ENCODE measurements at places on chromosomes 1 and 21.

DNA sequence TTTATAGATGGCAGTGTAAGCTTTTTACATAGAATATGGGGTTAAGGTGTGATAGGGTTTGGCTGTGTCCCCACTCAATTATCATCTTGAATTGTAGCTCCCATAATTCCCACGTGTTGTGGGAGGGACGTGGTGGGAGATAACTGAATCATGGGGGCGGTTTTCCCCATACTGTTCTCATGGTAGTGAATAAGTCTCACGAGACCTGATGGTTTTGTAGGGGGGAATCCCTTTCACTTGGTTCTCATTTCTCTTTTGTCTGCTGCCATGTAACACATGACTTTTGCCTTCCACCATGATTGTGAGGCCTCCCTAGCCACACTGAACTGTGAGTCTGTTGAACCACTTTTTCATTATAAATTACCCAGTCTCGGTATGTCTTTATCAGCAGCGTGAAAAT lies 290.3 kb upstream of the B3GALT2 start:
- no peak for DNase-seq

GRCh38 chr1:53521924-53522552 lies 62.8 kb downstream of the DMRTB1 start:
- DNase-seq: no peak

DNA sequence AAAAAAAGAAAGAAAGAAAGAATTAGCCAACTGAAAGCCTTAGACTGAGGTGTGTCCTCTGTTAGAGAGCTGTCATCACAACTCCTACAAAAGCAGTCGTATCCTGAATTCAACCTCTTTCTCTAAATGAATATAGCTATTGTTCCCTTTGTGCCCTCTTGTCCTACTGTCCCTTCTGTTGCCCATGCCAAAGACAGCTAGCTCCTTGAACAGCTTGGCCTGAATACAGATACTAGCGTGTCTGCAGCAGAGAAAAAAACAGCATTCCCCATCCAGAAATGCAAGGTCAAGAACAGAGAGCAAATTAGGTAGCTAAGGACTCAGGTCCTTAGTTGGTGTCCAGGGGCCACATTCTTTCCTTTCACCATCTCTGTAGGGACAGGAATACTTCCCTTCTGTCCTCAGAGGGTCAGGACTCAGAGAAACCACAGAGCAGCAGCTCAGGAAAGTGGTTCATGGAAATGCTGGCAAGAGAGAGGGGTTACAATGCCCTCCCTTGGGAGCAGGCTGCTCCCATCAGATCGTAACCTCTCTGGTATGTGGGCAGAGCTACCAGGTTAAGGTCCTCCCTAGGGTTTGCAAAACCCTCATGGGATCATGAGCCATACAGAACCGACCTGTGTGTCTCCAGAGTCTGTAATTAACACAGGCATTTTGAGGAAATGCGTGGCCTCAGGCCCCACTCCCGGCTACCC lies 1.8 kb upstream of the ZBTB48 start:
- DNase-seq: no peak

- DNase-seq: no peak
Observed at GRCh38 chr21:36092681-36093080, 22.9 kb downstream of the CBR1 start.

DNA sequence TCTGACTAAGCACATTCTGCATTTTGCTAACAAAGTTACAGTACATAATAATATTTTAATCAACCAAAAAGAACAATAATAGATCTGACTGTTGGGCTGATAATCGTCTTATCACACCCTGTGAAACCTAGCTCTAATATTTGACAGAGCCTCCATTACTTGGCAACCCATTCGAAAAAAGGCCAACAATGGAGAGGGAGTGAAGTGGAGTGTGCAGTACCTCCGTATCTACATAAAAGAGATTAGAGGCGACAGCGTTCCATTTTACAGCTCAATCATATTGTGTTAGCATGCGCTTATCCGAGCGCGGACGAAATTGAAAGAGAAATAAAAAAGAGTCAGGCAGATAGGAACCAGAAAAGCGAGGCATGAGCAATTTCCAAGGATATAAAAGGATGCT lies 137.3 kb upstream of the USH2A start:
- DNase-seq: no peak

DNA sequence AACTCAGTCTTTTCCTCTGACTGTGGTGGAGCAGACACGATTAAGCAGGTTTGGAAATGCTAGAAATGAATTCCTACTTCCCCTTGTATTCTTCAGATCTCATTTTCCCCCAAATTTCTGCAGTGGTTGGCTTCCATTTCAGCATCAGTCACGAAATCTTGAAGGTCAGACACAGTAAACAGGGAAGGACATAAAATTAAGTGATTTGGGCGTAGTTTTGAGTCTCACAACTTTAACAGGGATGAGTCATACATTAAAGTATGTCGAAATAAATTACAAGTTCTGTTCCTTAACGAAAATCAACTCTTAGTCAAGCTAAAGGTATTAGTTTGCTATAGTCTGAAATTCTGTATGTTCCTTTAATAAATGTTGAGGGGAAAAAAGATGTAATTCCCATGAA lies 61.1 kb downstream of the HNRNPR start:
- DNase-seq: no peak

- DNase-seq: no peak
Observed at GRCh38 chr1:173302366-173302765, 95.2 kb upstream of the TNFSF4 start.

DNA sequence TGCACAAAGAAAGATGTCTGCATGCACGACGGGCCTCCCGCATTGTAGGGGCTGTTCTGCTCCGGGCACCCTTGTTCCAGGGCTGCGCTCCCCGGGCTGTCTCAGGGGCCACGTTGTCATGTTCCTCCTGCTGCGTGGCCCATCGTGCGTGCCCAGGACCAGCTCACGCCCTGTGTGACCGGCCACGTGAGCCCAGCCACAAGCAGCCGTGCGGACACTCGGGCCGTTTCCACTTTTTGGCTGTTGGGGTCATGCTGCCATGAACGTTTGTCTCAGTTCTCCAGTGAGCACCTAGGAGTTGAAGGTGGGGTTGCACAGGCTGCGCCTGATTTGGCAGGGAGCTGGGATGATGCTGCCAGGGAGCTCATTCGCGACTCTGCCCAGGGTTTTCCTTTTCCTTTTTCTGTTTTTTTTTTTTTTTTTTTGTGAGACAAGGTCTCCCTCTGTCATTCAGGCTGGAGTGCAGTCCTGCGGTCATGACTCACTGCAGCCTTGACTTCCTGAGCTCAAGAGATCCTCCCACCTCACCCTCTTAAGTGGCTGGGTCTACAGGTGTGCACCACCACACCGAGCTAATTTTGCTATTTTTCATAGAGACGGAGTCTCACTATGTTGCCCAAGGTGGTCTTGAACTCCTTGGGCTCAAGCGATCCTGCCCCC lies 17.4 kb downstream of the PDXK start:
- DNase-seq: no peak

DNA sequence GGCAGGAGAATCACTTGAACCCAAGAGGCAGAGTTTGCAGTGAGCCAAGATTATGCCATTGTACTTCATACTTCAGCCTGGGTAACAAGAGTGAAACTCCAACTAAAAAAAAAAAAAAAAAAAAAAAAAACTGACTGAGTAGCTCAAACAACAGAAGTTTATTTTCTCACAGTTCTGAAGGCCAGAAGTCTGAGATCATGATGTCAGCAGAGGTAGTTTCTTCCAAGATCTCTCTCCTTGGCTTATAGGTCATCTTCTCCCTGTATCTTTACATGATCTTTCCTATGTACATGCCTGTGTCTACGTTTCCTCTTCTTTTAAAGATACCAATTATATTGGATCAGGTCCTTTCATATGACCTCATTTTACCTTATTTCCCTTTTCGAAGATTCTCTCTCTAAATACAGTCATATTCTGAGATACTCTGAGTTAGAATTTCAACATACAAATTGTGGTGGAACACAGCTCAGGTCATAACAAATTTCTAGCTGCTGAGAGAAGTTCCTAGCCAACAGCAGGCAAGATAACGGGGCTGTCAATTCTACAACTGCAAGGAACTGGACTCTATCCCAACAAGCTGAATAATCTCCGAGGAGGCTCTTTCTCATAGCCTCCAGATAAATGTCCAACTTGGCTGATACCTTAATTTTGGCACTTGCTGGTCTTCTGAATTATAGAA lies 187.7 kb upstream of the ADAMTS5 start:
- no peak for DNase-seq

DNA sequence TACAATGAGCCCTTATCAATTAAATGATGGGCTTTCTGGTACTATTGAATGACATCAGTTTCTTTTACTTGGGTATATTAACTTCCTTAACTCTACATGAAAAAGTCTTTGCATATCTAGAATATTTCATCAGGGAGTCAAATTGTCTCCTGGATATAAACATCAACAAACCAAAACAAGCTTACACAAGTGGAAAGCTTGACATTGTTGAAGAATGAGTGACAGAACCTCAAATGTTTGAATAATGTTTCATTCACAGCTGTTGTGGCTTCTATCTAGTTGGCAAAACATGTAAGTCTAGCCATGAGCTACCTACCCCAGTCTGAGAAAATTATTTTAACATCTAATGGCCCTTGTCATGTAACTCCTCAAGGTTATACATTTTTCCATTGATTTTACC lies 604.8 kb upstream of the ADAMTS5 start:
- no peak for DNase-seq

DNA sequence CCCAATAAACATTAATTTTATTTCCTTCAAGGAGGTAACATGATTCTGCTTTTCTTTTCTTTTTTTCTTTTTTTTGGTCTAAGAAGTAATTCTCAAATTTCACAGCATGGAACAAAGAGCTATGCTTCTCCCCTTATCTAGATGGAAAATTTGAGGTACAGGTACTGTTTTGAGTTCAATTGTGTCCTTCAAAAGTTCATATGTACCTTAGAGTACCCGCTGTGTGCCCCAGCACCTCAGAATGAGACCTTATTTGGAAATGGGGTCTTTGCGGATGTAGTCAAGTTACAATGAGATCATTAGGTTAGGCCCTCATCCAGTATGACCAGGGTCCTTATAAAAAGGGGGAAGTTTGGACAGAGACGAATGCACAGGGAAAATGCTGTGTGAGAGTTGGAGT lies 22.0 kb downstream of the ELAPOR1 start:
- DNase-seq: no peak

- DNase-seq: no peak
Observed at GRCh38 chr1:104629589-104629988, 879.9 kb downstream of the AMY1C start.

- DNase-seq: no peak
Observed at GRCh38 chr1:14925336-14926136, 228.0 kb upstream of the TMEM51 start.

DNA sequence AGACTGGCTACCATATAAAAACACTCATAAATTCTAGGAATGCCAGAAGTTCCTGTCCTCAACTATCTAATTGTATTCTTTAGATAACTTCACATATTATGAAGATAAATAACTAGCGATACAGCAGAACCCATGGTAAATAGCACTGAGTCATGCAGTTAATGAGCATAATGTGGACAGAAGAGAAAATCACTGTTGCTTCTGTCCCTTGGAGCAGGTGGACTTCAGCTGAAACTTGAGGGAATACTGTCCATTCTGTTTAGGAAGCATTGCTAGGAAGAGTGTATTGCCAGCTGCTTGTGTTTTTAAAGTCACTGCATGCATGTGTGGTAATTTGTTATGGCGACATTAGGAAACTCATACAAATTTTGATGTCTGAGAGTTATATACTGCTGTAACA lies 854.4 kb downstream of the LTN1 start:
- no peak for DNase-seq

DNA sequence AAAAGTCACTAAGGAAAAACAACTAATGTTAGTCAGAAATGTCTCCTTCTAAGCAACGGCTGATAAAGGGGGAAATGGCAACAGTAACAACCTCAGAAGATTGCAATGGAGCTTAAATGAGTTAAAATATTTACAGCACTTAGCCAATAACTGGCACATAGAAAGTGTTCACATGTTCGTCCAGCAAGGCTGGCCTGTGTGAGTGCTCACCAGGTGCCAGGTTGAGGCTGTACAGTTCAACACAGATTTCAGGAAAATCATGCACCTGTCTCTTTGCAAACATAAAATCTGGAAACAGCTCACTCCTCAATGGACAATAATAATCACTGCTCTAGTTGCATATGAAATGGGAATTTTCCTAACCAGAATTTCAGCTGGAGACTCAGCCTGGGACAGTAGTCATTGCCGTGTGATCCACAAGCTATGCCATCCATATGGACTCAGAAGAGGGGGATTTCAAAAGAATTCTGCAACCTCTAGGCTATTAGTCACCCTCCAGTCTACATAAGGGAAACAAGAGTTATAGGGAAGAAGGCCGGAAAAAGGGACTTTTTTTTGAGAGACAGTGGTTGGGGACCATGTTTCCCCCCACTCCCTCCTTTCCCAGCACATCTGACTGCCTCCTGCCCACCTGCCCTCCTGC lies 68.6 kb downstream of the SYDE2 start:
- no peak for DNase-seq

DNA sequence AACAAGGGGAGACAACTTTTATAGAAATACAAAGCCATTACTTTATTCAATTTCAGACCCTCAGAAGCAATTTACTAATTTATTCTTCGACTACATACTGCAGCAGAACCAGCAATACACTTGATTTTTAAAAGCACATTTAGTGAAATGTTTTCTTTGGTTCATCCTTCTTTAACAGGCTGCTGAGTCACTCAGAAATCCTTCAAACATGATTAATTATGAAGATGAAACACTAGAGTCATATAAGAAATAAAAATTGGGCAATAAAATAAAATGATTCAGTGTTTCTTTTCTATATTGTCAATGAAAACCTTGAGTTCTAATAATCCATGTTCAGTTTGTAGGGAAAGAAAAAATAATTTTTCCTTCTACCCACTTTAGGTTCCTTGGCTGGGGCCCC lies 47.0 kb downstream of the CHML start:
- no peak for DNase-seq

DNA sequence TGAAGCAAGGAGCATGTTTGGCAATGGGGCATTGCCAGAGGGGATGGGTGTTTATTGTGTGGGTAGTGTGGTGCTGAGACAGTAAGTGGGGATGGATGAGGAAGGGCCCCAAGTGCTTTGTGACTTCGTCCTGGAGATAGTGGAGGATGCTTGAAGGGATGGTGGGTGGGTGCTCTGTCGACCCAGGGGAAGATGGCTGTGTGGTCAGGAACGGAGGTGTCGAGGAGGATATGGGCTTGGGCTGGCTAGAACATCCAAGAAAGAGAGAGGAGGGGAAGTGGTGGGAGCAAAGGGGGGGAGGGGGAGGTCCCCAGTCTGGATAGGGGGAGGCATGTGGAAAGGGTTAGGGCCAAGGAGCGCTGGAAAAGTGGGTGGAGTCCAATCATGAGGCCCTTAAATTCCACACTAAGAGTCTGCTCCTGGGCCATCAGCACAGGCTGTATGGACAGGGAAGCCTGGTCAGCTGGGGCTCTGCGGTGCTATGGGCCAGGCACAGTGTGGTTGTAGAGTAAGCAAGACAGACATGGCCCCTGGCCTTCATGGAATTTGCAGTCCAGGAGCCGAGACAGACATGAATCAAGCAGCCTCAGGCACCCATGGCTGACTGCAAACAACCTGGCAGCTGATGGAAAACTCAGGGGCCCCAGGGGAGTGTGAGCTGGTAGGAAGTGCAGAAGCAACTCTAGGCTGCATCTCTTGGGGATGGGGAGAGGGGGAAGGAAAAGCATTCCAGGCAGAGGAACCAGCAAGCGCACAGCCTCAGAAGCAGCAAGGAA lies 36.3 kb downstream of the EDN2 start:
- no peak for DNase-seq

Measured in NCI-H524 treated with DMSO at 0.1 percent for 48 hours (cell line).